Right lung (tissue), 10 donors: ENCODE measurements at places on chromosomes 12 and 14.

- DNase-seq: no peak
These were observed 3.7 kb downstream of the SELPLG start for GRCh38 chr12:108629824-108630476.

GRCh38 chr12:5442251-5443006 lies 10.5 kb downstream of the NTF3 start:
- no peak for DNase-seq

- DNase-seq: no peak
These were observed 8.3 kb downstream of the IKZF4 start for GRCh38 chr12:56029166-56029519.

GRCh38 chr12:132686825-132687210 lies 324 bp downstream of the POLE start:
- no peak for DNase-seq

- no peak for DNase-seq
These were observed 13.8 kb upstream of the COL2A1 start for GRCh38 chr12:48017921-48018617.

GRCh38 chr14:72535485-72535884 lies 358.4 kb downstream of the DPF3 start:
- DNase-seq: no peak

DNA sequence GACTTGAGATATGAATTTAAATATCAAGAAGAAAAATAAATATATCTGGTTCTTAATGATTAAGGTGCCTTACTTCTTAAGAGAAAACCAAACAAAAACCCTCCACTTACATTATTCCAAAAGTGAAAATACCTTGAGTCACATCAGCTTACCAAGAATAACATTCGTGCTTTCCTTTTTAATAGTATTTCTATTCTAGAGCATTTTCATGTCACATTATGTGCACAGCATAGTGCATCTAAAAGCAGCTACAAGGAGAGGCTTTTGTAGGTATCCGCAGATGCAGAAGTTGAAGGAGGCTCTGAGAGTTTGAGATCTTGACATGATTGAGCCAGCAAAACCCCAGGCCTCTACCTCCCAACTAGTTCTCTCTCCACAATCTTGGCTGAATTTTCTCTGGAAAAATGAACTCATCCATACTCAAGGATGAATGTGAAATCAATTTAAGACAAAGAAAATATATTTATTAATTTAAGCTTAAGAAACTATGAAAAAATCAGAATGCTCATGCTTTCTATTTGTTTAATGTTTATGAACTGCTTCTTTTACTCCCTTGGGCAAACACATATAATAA lies 275.0 kb downstream of the AKAP6 start:
- DNase-seq: no peak

GRCh38 chr12:122856999-122857671 lies 21.9 kb downstream of the HIP1R start:
- DNase-seq: no peak

DNA sequence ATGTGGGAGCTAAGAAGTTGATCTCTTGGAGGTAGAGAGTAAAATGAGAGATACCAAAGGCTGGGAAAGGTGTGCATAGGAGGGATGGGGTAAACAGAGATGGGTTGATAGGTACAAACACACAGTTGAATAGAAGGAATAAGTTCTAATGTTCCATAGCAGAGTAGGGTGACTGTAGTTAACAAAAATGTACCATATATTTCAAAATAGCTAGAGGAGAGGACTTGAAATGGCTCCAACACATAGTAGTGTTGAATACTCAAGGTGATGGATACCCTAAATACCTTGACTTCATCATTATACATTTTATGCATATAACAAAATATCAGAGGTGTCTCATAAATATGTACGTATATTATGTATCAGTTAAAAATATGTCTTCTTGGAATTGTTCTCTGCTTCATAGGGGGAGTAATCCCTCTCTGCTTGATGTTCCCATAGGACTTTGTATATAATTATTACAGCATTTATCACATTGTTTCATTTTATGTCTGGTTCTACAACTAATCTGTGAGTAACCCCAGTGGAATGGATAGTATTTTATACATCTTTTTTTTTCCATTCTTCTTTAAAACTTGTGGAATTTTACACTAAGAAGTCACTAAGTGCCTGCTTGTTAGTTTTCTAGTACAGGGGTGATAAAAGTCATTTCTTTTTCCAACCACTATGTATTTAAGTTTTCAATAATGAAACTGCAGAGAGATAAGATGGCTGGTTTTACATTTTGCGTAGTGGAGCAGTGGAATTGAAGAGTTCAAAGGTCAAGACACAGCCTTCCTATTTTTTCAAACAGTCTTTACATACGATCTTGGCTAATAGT lies 1940.0 kb upstream of the SEL1L start:
- no peak for DNase-seq

- DNase-seq: no peak
These were observed 110.7 kb downstream of the NAV3 start for GRCh38 chr12:77941401-77941800.

DNA sequence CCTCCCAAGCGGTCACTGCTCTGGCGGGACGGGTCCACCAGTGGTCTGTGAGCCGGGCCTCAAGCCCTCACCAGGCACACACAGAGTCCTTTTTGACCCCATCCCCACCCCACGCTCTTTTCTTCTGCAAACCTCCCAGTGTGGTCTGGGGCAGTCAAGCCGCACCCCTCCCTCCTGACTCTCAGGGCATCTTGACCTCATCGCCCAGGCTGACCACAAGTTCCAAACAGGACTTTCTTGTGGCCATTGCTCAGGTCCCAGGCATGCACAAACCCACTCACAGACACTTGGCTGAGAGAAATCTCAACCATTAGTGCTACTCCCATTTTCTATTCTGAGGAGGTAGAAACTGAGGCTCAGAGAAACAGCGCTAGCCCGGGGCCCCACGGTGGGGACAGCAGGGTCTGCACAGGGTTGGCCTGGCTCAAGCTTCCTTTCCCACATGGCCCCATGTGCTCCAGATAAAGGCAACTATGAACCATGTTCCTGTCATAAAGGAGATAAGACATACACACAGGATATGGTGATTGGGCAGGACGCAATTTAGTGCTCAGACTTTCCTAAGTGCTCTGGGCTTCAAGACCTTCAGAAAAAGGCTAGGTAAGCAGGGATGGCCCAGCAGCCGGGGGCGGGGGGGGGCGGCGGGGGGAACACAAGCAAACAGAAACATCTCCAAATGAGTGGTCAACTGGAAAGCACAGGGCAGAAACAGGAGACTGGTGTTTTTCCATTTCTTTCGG lies 69.6 kb downstream of the ITPK1 start:
- DNase-seq: no peak

- no peak for DNase-seq
These were observed 54.9 kb downstream of the TRMT5 start for GRCh38 chr14:60926002-60926401.

- no peak for DNase-seq
These were observed 239.2 kb downstream of the SPTSSA start for GRCh38 chr14:34222867-34223266.

GRCh38 chr12:104046306-104046705 lies 3.7 kb downstream of the GLT8D2 start:
- DNase-seq: no peak

DNA sequence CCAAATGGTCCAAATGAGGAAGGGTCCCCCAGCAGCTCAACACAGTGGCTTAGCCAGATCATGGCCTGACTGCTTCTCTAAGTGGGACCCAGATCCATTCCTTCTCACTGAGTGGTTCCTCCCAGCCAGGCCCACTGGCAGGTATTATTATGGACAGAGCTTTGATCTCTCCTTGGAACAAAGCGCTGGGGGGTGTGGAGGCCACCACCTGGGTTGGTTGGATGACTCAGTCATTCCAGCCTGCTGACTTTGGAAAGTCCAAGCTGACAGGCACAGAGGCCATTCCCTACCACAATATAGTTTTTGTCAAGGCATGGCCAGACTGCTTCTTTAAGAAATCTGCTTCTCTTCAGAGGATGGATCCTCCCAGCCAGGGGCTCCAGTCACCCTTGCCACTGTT lies 341.1 kb downstream of the BTG1 start:
- no peak for DNase-seq
